ENCODE measurements at places on chromosomes 2 and 18.

- DNase-seq: no peak
These were observed 84.6 kb downstream of the HS1BP3 start for GRCh38 chr2:20566331-20566730.

DNA sequence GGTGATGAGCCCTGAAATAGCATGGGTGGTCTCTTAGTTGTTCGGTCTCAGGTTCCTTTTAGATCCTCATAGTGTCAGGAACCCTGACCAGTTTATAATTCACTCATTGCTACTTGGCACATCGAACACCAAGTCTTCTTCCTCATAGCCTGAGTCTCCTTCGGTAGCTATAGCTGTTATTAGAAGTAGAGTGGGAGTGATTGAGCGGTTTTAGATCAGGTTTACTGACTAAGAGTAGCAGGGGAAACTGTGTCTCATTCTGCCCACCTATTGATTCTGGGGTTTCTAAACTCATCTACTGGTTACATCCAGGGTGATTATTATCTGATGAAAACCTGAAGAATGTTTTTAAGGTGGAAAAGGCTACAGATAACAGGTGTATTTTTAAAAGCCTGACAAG is 114.6 kb downstream of the SETBP1 start:
- no peak for DNase-seq

DNA sequence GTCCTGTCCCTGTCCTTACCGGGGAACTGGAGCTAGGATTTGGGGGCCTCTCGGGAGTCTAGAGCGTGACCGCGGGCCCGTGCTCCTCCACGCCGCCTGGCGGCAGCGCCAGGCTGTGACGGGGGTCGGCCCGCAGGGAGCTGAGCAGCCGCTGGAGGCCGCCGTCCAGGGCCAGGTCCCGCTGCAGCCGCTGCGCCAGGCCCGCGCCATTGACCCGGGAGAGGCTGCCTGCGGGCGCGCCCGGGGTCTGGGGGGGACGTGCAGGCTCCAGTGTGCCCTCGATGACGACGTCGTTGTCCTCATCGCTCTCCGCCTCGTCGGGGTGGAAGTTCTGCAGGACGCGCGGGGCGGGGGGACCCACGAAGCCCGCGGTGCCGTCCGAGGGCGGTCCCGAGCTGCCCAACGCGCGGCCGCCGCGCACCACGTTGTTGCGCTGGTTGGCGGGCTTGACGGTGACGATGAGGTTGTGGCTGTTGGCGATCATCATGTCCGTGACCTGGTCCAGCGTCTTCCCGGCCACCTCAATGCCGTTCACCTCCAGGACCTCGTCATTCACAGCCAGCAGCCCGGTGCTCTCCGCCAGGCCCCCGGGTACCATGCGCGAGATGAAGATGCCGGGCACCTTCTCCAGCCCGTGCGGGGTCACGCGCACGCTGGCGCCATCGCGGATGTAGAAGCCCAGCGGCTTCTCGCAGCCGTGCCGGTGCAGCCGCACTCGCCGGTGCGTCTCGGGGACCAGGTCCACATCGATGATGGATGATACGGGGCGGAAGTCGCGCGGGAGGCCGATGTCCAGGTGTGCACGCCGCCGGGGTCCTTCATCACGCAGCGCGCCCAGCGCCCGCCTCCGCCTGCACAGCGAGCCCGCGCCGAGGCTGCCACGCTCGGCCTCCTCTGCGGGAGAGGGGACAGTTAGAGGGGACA is 50.9 kb downstream of the ADNP2 start:
- no peak for DNase-seq

GRCh38 chr2:207385903-207386302 is 143.9 kb upstream of the CREB1 start:
- DNase-seq: peak; percentile 66

DNA sequence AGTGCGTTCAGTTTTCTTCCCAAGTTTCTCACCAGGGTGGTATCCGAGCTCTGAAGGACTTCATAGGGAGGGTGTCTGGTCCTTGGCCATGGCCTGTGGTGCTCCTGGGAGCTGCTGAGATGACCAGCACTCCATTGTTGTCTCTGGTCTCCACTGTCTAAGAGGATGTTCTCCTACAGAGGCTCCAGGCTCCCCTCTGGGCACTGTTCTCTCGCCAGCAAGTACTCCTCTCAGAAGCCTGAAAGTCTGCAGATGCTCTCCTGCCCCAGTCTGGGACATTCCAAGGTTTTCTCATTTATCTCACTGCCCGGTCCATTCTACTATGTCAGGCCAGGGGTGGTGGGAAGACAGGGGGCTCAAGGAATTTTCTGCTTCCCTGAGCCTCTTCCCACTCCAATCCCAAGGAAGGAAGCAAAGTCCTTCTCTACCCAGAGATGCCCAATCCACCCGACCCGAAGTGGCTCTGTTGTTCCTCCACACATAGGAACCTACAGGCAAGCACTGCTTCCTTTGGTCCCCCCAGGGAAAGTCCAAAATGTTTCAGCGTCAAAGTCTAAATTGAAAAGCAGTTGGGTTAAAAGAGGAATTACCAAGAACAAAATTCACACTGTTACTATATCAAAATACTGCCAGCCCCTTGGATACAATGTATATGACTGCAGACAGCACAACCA is 110.5 kb downstream of the GYPC start:
- DNase-seq: no peak

DNA sequence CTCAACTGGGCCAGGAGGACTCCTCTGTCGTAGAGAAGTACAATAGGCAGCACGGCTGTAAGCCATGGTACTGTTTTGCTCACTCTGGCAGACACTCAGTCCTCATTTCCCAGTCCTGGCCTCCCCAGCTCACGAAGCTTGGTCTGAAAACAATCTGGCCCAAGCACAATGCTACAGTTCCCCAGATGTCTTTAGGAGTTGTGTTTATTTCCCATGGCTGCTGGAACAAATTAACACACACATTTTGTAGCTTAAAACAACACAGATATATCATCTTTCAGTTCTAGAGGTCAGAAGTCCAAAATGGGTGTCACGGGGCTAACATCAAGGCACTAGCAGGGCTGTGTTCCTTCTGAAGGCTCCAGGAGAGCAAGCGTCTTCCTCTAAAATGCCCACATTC is 13.0 kb downstream of the FABP1 start:
- no peak for DNase-seq

DNA sequence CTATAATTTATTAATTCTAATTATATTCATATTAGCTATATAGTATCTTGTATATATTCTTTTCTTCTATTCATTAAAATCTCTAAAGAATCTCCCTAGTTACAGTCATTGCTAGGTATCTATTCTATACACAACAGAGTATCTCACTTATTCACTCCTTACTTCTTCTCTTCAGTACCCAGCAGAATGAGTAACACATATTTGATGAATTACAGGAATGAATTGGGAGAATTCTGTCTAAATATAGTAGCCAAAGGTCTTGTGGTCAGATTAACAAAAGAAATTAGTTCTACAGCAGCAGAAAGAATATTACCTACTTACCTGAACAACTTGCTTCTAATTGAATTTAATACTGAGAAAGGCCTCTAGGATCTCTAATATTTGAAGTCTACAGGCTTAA is 758.0 kb upstream of the ZEB2 start:
- peak; percentile 26 for DNase-seq

GRCh38 chr2:162520959-162521358 is 177.0 kb downstream of the GCA start:
- peak; percentile 5 for DNase-seq

- peak; percentile 78 for DNase-seq
These were observed 60.4 kb downstream of the FAM161A start for GRCh38 chr2:61793389-61793836.

GRCh38 chr2:83238111-83238510 is 1221.0 kb downstream of the SUCLG1 start:
- DNase-seq: peak; percentile 55

DNA sequence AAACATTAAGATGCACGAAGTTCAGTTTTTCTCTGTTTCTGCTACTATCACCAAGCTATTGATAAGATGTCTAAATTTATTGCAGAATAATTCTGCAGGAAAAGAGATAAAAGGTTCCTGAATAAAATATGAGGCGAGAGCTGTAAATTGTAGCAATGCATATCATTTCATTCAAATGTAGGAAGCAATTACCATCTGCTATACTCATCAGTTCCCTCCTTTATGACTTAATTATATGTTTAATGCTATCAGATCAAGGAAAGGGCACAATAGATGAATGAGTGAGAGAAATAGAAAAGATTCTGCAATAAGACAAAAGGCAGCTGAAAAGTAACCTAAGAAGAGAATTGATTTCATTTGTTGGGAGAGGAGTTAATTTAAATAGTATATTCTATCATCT is 108.2 kb upstream of the GALNT5 start:
- DNase-seq: no peak

DNA sequence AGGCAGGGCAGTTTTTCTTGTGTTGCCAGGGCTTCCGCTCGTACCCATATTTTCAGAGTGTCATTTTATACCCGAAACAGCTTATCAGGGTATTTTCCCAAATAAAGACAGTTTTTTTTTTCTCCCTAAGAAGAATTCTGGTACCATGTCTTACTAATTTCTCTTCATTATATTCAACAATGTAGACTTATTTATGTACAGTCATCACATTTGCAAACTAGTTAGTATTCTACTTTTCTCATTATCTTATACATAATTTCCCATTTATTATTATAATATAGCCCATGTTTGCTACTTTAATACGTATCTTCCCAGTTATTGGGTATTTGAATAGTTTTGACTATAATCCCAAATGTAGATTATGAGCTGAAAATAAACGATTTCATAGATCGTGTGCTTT is 36.5 kb upstream of the PAIP2B start:
- DNase-seq: no peak

GRCh38 chr2:54603796-54604195 is 119.7 kb upstream of the EML6 start:
- DNase-seq: no peak

- DNase-seq: no peak
These were observed 1.3 kb downstream of the HS6ST1 start for GRCh38 chr2:128317181-128317898.

DNA sequence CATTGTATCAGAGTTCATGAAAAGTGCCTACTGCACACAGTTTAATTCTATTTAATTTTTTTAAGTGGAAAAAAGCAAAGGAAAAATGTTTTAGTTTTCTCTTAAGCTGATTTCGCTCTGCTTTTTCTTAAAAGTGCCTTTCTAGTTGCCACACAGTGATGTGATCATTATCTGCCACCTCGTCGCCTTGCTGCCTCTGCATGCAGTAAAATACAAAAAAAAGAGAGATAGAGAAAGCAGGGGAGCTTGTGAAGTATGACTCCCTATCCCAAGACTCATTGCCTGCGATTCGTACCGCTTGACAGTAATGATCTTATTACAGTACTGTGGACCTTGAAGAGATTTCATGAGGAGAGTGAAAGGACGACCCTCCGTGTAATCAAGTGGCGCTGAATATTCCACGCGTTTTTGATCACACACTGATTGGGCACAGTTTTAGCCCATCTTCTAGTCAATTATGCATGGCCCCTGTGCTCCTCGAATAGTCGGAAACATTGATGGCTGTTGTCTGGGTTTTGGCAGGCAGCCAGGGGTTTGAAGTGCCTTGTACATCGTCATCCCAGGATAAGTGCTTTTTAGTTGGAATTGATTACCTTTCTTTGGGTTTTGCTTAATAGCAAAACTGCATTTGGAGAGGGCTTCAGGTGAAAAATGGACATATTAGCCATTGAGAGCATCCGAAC is 188.3 kb downstream of the GBX2 start:
- DNase-seq: no peak

DNA sequence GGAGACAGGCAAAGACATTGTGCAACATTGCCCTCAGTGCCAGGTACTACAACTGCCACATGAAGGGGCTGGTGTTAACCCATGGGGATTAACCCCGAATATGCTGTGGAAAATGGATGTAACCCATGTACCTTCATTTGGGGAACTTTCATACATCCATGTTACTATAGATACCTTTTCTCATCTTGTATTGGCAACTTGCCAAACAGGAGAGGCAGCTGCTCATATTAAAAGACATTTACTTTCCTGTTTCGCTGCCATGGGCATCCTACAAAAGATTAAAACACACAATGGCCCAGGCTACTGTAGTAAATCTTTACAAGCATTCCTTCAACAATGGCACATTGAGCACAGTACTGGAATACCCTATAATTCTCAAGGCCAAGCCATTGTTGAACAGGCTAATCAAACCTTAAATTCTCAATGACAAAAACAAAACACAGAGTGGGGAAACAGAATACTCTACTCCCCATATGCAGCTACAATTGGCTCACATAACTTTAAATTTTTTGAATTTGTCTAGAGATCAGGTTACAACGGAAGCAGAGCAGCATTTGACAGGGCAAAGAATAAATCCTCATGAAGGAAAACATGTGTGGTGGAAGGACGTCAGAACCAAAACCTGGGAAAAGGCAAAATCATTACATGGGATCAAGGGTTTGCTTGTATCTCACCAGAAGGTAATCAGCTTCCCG is 1723.5 kb upstream of the LRRTM1 start:
- DNase-seq: no peak

DNA sequence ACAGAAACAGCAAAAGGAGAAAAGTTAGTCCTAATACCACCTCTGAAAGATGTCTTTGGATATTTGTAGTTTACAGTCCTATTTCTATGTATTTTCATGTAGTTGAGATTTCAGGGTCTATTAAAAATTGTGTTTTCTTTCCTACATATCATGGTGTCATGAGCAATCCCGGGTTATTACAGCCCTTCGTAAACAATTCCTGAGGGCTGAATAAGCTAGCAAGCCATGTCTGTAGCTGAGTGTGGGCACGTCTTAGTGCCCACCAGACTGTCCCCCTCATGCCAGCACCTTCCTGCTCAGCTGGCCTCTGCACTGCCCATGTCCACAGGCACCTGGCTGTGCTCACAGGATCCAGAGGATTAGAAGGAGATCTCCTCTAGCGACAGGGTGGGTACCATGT is 60.6 kb downstream of the CTIF start:
- DNase-seq: no peak

- no peak for DNase-seq
These were observed 64.2 kb downstream of the BCL11A start for GRCh38 chr2:60489289-60489688.

- DNase-seq: peak; percentile 23
These were observed 20.2 kb upstream of the ADAM23 start for GRCh38 chr2:206423147-206423546.

DNA sequence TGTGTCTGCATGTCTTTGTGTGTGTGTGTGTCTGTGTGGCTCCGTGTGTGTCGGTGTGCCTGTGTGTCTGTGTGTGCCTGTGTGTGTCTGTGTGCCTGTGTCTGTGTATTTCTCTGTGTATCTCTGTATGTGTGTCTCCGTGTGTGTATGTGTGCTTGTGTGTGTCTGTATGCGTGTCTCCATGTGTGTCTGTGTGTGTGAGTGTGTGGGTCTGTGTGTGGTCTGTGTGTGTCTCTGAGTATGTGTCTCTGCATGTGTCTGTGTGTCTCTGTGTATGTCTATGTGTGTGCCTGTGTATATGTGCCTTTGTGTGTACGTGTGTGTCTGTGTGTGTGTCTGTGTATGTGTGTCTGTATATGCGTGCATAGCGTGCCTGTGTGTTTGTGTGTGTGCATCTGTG is 45.2 kb downstream of the MYCN start:
- no peak for DNase-seq

- peak; percentile 70 for DNase-seq
These were observed 57.1 kb upstream of the ITGB6 start for GRCh38 chr2:160257041-160257742.

DNA sequence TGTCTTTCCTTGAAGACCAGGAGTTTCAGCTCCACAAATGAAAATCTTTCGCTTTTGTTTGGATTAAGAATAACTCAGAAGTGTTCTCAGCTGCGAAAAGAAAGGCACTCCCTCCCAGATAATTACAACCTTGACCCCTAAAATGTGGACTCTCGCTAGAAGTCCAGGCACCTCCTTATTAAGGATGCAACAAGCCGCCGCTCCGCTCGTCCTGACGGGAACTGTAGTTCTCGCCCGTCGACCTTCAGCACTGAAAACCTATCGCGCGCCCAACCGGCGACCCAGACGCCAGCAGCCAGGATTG is 559 bp downstream of the IMMT start:
- no peak for DNase-seq

- DNase-seq: peak; percentile 42
These were observed 80.4 kb downstream of the CELF4 start for GRCh38 chr18:37484983-37485834.
